Natural killer cell (primary cell): ENCODE measurements at places on chromosomes 3 and 15. TPM values are rescaled to one million over a fixed set of nuclear protein-coding genes. Genes with fewer than 3 reads are reported as not detected.

The GOLGA8N gene
- total RNA-seq: 238 TPM

- no peak for DNase-seq
These were observed 26.9 kb upstream of the CACNA2D2 start for GRCh38 chr3:50530001-50530970.

DNA sequence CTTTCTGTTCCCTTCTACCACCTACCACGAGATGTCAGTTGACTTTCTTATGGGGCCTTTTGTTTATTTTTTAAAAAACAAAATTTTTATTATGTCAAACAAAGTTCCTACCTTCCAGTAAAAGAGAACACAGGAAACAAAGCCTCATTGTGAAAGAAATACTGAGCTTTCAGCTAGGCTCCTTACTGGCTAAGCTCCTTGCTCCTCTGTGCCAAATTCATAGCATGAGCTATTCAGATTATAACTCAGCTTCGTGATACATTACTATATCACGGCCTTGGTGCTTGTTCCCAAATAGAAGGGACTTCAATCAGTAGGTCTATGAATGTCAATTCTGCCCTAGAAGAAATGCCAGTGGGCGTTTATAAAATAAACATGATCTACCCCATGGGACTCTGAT is 145.8 kb upstream of the CHRM5 start:
- DNase-seq: no peak

DNA sequence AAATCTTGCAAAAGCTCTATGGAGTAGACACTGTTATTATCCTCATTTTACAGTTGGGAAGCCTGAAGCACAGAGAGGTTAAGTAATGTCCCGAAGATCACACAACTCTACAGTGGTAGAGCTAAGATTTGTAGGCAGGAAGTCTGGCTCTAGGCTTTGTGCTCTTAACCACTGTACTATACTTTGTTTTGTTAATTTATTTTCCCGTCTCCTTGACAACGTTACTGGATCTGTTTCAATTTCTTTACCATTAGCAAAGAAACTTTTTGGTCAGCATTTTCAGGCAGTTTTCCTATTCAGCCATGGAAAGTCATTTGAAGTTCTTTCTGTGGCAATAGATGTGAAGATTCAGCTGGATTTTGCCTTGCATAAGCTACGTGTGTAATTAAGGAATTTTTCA is 51.7 kb downstream of the OTOL1 start:
- DNase-seq: no peak

GRCh38 chr3:191641789-191642188 is 180.8 kb downstream of the PYDC2 start:
- DNase-seq: no peak

- no peak for DNase-seq
These were observed 15.0 kb downstream of the IL17RD start for GRCh38 chr3:57150113-57150581.

- no peak for DNase-seq
These were observed 81.5 kb downstream of the CSNK1G1 start for GRCh38 chr15:64274341-64274950.

The SCN11A gene
- total RNA-seq: 0.07 TPM

The LEKR1 gene
- total RNA-seq: 1.2 TPM

GRCh38 chr3:86208772-86209171 is 782.2 kb downstream of the VGLL3 start:
- DNase-seq: no peak

- DNase-seq: no peak
These were observed 129.1 kb downstream of the TPRA1 start for GRCh38 chr3:127461286-127461910.

- no peak for DNase-seq
These were observed 251.0 kb upstream of the P2RY1 start for GRCh38 chr3:152583963-152584362.

DNA sequence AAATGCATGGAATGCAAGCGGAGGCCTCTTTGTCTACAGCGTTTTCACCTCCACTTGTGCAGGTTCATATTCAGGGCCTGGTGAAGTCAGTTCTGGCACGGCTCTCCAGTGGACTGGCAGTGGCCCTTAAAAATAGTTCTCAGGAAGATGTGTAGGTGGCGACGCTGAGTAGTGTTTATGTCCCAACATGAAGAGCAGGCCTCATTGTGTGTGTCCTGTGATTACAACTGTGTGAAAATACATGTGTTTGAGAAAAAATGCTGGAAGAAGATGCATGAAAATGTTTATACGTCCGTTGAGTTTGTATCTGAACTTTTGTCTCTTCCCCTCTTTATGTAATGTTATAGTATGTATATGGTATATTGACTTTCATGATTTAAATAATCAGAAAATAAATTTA is 7.2 kb downstream of the LIPC start:
- DNase-seq: peak; percentile 66

DNA sequence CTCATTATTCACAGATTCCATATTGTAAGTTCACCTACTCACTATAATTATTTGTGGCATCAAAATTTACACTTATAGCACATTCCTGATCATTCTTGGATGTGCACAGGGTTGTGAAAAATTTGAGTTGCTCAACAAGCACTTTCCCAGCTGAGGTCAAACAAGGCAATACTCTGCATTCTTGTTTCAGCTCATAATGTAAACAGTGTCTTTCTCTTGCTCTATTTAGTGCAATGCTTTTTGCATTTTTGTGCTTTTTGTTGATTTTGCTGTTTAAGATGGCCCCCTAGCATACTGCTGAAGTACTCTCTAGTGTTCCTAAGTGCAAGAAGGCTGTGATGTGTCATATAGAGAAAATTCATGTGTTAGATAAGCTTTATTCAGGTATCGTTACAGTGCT is 66.7 kb upstream of the TNIK start:
- DNase-seq: no peak

The CNTN4 gene
- total RNA-seq: not detected

- no peak for DNase-seq
These were observed 28.6 kb upstream of the SH3BP5 start for GRCh38 chr3:15360788-15361493.
